ENCODE measurements at places on chromosomes 1 and 21.

GRCh38 chr1:228851618-228852017, 116.3 kb downstream of the RHOU start:
- no peak for DNase-seq

GRCh38 chr1:155272466-155273342, 600 bp downstream of the CLK2 start:
- no peak for DNase-seq

DNA sequence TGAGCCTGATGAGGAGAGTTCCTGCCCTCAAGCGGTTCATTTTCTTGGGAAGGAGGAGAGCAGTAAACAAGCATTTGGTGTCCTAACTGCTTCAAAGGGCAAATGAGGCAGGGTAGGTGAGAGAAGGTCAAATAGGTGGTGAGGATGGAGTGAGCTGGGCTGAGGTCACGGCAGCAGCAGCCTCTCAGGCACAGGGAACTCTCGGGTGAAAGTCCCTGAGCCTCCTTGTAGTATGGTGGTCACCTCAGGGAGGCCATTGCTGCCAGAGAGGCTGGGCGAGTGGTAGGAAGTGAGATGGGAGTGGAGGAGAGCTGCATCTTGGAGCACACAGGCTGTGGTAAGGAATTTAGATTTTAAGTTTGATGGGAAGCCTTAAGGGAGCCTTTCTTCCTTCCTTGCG, 4.0 kb downstream of the ADARB1 start:
- no peak for DNase-seq

DNA sequence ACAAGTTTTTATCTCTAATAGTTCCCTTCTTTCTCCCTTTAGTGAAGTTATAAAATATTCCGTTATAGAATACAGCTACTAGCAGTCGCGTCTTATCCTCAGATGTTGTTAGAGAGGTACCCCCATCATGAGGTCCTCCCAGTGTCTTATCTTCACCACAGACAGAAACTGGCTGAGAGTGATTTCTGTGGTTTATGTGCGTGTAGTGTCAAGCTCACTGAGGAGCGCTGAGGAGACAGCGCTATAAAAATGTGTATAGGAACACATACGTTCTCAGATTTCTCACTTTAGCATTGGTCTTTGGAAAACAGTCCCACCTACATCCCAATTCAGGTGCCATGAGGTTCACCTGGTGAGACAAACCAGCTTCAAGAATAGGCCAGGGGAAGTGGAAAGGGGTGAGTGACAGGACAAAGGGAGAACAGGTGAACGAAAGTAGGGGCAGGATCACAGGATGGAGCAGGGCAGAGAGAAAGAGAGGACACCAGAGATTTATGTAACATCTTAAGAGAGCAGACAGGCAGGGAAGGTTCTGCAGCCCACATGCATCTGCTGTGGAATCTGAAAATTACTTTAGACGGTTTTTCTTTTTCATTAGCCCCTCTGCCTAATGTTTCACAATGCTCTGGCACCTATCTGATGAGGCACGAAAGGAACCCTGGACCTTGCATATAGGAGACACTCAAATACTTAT, 2.7 kb upstream of the PLEKHO1 start:
- no peak for DNase-seq

DNA sequence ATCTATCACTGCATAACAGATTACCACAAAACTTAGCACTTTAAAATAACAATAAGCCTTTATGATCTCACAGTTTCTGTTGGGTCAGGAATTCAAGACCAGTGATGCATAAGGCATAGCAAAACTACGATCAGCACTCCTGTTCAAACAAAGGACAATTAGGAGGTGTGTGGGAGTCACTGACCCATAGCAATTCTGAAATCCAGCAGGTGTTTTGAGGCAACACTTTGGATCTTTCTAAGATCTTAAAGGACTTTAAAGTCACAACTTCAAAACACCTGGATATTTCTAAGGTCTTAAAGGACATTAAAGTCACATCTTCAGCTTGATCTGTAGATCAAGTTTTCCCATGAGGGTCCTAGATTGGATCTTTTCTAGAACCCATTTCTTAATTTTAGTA, 35.3 kb downstream of the AKT3 start:
- no peak for DNase-seq
